ENCODE measurements at places on chromosomes 11 and 22.

DNA sequence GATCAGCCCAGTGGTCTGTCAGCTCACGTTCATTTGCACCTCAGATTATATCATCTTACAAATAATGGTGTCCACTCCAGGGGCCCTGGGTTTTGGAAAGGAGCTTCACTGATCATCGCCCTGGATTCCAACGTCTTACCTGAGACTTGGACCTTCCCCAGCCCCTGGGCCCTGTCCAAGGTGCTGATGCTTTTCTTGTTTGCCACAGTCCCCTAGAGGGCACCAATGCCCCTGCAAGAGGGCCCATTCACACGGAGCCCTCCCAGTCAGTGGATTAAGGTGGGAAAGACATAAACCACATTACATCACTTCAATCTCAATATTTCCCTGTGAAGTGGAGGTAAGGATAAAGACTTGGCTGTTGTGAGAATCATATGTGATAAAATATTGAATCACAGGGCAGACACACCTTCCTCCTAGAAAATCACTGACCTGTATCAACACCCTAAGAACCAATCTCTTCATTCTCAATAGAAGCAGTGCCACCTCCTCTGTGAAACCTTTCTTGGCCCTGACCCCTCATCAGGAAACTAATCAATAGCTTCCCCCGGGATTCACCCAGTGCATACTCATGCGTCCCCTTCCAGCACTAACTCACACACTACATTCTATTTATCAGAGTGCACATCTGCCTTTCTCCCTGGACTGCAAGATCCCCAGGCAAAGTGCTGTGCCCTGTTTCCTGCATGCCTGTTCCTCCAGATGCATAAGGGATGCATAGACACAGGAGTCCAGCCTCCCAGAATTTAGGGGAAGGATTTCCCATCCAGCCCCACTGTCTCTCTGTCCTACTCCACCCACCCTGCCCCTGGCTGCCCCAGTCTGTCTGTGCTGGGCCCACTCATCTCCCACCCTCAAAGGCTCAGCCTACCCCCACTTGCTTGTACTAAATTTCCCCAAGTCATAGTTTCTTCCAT is 167.0 kb downstream of the BUD13 start:
- no peak for DNase-seq

- no peak for DNase-seq
Measured at GRCh38 chr11:1825039-1825740, 9.6 kb upstream of the SYT8 start.

GRCh38 chr22:22397875-22398524 is 110.5 kb downstream of the ZNF280B start:
- no peak for DNase-seq

GRCh38 chr22:41969110-41969646 is at the start of gene SEPTIN3:
Gene SEPTIN3, plus strand, starts transcription at chr22:41969443. Its CDS starts 2,050 bp downstream, at chr22:41971493.
- DNase-seq = no peak

DNA sequence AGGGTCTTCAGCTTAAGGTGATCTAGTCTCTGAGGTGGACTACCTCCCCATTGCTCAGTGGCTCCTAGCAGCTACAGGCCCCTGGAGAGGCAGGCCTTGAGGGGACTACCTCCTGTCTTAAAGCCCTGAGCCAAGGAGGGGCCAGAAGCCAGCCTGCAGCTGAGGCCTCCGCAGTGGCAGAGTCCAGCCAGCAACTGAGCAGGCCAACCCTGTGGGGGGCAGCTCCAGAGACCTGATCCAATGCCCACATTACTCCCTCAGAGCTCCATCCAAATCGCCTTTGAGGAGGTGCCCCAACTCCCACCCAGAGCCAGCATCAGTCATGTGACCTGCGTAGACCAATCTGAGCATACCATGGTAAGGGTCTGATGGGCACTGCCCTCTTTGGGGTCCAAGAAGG is 2.7 kb downstream of the C2CD2L start:
- no peak for DNase-seq

DNA sequence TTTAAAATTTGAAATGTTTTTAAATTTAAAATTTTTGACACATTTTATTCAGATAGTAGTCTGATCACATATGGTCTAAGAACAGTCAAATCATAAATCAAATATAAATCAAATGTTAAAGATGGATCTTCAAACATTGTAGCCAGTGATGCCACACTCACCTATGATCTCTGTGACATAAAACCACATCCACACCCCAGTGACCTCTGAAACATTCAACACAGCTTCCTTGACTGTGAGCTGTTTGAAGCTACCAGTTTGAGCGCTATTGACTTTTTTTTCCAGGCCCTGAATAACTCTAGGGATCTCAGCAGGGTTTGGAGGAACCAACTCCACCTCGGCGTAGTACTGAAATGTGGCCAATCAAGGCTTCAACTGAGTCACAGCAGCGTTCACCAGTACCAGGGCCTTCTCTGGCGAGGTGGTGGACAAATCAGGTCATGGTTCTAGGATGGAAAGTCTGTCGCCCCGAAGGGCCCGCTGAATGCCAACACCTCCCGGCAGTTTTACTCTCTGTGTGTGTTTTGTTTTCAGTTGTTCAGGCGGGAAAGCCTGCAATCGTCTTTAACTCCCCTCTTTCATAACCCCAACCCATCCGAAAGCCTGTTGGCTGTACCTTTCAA is 4.3 kb upstream of the MARK2 start:
- no peak for DNase-seq

- no peak for DNase-seq
Measured at GRCh38 chr11:76744186-76745043, 38.7 kb upstream of the TSKU start.

DNA sequence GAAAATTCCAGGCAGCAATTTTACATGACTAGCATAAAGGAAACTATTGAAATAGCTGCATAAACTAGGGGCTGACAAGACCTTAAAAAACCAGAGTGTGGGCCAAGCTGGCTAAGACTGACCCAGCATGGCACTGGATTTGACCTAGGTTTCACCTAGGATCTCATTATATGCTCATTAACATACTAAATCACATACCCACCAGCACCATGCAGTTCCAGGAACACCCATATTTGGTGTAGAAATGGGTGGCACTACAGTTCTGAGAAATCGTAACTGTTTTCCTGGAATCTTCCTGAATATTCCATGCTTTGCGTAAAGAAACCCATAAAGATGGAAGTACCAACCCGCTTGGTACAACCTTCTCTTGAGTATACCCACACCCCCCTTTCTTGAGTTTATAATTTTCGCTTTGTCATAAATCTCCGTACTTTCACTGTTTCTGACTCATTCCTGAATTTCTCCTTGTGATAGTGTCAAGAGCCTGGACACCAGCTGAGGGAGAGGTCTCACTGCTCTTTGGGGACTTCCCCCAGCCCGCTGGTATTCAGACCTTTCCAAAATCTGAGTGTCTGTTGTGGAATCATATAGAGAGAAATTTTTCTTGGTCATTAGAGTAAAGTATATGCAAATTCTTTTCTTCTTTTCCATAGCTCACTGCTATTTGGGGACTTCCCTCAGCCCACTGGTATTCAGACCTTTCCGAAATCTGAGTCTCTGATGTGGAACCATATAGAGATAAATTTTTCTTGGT is 55.1 kb downstream of the MTMR3 start:
- no peak for DNase-seq

DNA sequence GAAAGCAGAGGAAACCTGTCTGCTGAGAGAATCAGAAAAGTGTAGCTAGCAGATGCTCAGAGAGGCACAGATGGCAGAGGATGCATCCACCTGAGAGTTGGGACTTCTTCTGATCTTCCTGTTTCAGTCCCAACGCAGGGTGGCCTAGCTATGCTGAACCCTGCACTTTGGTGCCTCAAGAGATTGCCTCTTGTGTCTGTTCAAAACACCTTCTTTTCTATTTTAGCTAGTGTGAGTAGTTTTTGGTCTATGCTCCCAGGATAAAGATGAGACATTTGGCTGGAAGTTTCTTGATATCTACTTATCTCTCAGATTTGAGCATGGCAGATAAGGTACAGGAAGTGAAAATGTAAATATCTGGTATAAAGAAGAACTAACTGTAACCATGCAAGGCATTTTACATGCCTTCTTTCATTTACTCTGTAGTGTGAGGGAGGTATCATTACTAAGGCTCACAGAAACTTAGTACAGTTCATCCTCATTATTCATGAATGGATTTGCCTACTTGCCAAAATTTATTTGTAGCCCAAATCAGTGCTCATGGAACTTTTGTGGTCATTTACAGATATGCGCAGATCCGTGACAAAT is 47.0 kb upstream of the PSMA1 start:
- no peak for DNase-seq

- DNase-seq = no peak
Measured at GRCh38 chr11:59617876-59618275, 2.3 kb upstream of the OSBP start.

DNA sequence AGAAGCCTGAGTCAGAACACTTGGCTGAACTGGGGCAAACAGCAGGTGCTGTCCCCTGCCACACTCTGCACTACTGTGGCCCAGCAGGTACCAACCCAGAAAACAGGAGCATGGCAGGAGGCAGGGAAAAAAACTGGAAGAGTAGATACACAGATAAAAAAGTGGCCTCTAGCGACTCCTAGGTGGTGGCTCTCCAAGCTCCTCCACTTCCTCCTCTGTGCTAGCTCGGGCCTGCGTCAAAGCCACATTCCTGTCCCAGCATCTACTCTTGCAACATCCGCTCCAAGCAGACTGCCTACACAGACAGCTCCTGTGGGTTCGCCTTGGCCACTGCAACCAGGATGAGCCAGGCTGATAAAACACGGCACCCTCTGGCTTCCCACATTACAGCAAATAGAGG is 6.9 kb downstream of the OR8B12 start:
- no peak for DNase-seq

- DNase-seq = no peak
Measured at GRCh38 chr22:43847376-43848289, 14.7 kb downstream of the SULT4A1 start.

- no peak for DNase-seq
Measured at GRCh38 chr11:64987998-64988854, 8.5 kb downstream of the BATF2 start.

- DNase-seq = no peak
Measured at GRCh38 chr11:126049159-126049558, 13.5 kb downstream of the CDON start.

DNA sequence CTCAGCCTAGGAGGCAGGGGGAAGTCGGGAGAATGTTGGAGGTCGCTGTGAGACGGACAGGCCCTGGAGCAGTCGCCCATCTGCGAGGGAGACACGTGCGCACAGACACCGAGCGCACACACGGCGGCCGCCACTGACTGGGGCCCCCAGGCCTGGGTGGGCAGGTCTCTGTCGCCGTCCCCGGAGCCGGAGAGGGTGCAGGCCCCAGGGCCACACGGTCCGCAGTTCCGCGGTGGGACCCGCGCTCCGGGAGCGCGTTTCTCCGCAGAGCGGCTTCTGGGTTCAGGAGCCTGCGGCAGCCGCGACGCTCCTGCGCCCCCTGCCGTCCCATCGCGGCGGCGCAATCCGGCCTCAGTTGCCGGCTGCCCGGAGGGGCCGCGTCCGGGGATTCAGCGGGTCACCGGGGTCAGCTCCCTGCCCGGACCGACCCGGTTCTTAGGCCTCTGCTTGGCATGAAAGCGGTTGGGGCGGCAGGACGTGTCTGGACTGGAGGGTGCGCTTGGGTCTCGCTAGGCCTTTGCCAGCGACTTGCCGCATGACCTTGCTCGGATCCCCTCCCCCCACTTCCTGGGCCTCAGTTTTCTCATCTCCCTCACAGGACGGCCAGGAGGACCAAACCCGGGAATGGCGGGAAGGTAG is 31.2 kb downstream of the PDE2A start:
- DNase-seq = peak; percentile 66

DNA sequence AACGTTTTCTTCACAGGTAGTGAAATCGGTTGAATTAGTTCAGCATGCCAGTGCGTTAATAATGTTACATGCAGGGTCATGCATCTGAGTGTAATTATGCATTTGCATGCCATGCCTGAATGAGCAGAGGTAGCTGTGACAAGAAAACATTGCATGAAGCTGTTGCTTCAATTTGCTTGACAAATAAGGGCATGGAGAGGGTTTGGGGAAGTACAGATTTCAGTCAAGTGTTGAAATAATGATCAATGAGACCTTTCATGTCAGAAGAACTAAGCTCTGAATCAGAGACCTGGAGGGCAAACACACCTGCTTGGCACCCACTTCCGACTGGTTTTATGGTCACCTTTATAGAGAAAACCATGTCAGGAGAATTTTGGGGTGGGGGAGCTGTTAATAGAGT is 221.4 kb downstream of the DBX1 start:
- no peak for DNase-seq

DNA sequence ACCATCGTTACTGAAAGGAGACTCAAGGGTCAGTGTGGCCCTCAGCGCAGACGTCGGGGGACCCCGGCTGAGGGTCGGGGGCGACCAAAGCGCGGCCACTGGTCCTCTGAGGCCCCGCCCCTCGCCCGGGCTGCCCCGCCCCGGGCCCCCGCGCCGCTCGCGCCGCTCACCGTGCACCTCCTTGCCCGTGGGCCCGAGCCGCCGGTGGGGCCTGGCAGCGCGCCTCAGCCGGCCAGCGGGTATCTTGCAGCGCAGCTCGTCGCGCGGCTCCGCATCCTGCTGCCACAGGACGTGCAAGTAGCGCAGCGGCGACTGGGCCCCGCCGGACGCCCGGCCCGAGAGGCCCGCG is 419 bp downstream of the ANKRD54 start:
- peak; percentile 66 for DNase-seq

- no peak for DNase-seq
Measured at GRCh38 chr11:77400775-77401449, 73.0 kb downstream of the PAK1 start.

DNA sequence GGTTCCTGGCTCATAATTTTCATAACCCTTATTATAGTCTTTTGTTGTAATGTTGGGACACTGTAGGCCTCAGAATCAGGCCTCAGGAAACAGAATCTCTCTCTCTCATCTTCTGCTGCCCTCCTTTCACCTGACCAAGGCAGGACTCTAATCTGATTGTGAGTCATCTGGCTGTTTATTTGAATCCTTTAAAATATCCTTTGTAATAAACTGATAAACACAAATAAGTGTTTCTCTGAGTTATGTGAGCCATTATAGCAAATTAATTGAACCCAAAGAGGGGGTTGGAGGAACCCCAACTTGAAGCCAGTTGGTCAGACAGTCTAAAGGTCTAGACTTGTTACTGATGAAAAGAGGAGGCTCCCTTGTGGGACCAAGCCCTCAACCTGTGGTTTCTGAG is 30.6 kb downstream of the ACER3 start:
- DNase-seq = no peak

GRCh38 chr11:78450866-78451265 is 33.2 kb upstream of the GAB2 start:
- no peak for DNase-seq

DNA sequence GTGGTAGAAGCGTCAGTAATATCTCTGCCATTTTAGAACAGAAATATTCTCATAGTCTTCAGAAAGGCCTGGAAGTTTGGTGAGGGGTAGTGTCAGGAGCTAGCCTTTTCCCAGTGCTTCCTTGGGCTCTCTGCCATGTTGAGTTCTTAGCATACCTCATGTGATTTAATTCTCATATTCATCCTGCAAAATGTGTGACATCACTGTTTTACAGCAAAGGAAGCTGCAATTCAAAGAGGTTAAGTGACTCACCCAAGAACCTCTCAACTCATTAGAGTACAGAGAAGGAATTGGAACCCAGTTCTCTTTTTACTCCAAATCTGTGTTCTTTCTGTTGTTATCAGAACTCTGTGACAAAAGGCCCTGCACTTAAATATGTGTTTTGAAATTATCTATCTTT is 72.1 kb downstream of the RNF169 start:
- no peak for DNase-seq

GRCh38 chr11:58905721-58906547 is 33.4 kb upstream of the GLYATL1 start:
- DNase-seq = no peak

GRCh38 chr11:64650923-64651523 is 60.0 kb downstream of the SLC22A12 start:
- DNase-seq = no peak
